ENCODE measurements at places on chromosomes 2 and 18.

DNA sequence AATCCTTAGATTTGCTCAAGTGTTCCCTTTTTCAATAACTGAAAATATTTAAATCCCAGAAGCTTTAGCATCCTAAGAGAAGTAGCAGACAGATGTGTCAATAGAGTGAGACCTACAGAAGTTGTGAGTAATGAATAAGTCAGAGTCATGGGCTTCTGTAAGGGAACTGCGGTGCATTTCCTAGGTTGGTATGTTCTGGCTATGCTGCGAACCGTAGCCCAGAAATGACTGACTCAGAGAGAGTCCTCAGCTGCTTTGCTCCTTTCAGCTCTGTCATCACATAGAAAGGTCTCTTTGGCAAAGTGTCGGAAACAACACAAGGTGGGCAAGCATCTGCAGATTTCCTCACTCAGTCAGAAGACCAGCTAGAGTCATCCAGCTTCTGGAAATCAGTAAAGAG lies 297.1 kb downstream of the ARHGAP15 start:
- DNase-seq, result no peak

GRCh38 chr18:13239171-13239956 lies 20.8 kb downstream of the LDLRAD4 start:
- DNase-seq, result no peak

DNA sequence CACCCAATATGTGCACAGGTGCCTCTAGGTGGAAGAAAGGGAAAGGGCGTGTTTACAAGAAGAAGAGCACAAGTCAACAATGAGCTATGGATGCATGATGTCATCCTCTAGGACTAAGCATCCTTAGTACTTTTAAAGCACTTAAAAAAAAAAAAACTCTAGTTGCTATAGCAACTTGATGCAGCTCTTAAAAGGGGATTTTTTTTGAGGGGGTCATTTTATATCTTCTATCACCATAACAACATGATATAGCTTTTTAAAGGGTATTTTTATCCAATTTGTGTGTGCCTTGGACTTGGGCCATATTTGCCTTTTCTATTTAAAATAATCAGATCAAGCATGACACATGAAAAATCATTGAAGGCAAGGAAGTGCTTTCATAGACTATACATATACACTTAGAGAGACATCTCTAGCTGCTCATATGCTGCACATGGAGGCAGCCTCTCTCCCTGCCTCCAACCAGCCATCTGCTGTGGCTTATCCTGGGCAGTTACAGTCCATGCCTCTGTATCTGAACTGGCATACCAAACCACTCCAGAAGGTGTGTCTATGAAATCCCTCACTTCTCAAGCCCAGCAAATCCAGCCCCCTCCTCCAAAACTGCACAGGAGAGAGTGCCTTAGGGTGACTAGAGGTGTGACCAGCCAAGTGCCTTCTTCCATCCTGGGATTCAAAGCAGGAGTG lies 165.4 kb downstream of the MSH2 start:
- no peak for DNase-seq

DNA sequence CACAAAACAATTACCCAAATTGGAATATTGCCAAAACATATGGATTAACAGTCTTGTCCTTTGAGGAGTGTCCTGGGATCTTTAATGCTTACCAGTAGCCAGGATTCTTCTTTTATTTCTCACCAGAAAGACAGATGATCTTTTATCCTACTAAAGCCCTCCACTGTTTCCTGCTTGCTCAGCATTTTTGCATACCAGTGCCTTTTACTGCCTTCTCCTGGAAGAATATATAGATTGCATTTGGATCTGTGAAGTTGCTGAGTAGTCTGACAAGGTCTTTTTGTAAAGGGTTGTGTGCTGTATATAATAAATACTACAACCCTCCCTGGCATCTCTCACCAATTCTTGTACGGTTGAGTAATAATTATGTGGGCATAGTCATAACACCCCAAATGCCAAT lies 652.2 kb downstream of the LRRTM4 start:
- no peak for DNase-seq

DNA sequence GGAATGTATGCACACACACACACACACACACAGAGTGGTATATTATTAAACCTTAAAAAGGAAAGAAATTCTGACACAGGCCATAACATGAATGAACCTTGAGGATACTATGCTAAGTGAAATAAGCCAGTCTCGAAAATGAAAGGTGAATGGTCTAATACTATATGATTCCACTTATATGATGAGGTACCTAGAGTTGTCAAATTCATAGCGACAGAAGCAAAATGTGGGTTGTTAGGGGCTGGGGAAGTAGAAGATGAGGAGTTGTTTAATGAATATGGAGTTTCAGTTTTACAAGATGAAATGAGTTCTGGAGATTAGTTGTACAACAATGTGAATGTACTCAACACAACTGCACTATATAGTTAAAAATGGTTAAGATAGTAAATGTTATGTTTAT lies 118.1 kb downstream of the ABCA12 start:
- no peak for DNase-seq

DNA sequence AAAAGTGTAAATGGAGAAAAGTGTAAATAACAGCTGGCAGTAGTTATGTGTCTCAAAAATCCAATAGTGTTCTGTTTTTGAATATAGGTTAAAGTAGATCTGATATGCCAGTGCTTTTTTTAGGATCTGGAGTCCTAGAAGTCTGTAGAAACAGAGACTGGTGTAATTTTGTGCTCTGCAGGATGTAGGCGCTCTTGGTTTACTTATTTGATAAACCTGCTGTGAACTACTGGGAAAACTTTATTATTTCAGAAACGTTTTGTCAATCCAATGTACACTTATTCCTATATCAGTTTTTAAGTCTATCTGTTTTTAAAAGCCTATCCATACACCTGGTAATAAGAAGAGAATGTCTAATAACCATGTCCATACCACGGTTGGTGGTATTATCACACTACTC lies 530.8 kb upstream of the ZNF804A start:
- DNase-seq, result no peak

DNA sequence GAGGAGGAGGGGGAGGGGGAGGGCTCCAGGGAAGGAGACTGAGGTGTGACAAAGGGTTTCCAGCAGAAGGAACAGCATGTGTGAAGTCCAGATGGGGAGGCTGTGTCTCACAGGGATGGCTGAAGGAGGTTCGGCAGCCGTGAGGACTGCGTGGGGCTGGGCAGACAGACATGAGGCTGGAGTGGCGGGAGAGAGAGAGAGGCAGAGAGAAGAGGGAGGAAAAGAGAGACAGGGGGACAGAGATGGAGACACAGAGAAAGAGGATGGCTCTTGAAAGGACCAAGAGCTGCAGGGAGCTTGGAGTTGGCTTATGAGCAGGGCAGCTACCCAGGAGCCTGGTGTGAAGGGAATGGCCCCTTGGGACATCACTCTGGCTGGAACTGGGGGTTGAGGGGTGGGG lies 138.9 kb upstream of the ASB18 start:
- no peak for DNase-seq

GRCh38 chr18:13797157-13797611 lies 26.8 kb upstream of the MC5R start:
- DNase-seq, result no peak

GRCh38 chr18:55464581-55464980 lies 123.4 kb downstream of the TCF4 start:
- DNase-seq, result no peak

DNA sequence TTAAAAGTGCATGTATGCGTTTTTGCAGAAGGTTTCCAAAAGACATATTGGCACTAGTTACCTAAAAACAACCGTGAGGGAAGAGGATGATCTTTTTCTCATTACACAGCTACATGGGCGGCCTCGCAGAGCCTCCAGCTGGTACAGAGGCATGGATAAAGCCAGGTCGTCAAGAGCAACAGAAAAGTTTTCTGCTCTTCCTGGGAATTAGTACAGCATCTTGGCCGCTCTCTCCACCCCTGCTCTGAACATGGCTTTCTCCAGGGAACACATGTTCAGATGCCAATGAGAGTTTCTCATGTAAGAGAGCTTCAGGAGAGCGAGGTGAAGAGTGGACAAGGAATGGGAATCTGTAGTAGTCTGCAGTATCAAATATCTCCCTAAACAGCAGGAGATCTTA lies 108.4 kb downstream of the ZEB2 start:
- DNase-seq, result no peak

DNA sequence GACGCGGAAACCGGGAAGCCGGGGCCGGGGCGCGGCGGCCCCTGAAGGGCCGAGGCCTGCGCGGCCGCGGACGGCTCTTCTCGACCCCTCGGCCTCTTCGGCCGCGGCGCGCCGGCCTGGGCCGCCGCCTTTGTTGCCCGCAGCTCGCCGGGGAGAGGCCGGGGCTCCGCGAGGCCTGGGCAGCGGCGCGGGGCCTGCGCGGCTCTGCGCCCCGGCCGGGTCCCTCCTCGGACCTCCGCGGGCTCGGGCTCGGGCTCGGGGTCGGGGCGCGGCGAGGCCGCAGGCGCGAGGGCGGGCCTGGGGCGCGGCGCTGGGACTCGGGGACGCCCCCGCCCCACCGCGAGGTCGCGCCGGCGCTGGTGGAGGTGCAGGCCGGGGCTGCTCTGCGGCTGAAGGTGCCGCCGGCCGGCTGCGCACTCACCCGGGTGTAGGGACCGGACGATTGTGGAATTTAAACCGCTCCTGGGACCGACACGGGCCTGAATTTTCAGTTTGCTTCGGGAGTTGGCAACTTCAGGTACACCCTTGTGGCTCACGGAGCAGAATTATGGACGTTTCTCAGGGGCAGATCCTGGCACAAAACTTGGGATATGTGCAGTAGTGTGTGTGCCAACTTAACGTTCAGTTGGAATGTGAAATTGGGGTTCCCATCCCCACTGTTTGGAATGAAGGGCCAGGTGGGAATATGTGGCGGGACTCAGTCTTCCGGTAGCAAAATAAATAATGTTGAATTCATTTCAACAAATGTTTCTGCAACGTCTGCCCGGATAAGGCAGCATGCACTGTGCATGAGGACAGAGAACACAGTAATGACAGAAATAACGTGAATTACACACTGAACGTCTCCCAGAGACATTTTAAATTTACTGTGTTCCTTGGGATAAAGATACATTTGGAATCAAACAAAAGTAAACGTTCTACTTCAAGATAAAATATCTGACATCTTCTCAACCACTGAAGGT lies 787 bp downstream of the SOCS6 start:
- DNase-seq, result peak; percentile 30

GRCh38 chr2:69601179-69601612 lies 42.3 kb downstream of the AAK1 start:
- no peak for DNase-seq
